Pons (tissue), 1 donor: ENCODE measurements at places on chromosomes 2 and 18.

DNA sequence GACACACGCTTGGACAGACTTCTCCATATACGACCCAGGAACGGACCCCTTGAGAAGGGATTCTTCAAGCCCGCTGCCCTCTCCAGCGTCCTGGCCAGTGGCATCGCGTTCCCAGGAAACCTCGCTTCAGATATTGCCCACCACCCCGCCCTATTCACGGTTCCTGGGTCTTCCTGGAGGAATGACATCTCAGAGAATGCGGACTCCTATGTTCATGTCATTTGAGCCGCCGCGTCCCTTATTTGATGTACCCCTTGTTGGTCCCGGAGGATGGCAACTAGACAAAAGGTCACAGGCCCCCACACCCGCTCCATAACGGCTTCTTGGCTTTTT lies 588 bp upstream of the CCDC93 start:
- no peak for DNase-seq

- no peak for DNase-seq
Measured at GRCh38 chr18:79476031-79476917, 80.5 kb downstream of the NFATC1 start.

DNA sequence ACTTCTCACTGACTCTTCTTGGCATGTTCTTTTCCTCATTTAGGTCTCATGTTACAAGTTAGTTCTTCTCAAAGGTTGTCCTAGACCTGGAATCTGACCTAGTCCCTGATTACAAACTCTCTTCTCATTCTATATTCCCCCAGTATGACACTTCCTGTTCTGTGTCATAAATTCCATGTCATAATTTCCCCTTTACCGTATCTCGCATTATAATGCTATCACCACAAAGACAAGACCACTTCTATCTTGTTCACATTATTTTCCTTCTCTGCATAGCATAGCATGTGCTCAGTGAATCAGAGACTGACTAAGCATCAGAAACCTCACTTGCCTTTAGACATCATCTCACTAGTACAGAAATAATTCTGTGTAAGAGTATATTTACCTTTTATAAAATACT lies 63.6 kb upstream of the CAVIN2 start:
- DNase-seq, result no peak

DNA sequence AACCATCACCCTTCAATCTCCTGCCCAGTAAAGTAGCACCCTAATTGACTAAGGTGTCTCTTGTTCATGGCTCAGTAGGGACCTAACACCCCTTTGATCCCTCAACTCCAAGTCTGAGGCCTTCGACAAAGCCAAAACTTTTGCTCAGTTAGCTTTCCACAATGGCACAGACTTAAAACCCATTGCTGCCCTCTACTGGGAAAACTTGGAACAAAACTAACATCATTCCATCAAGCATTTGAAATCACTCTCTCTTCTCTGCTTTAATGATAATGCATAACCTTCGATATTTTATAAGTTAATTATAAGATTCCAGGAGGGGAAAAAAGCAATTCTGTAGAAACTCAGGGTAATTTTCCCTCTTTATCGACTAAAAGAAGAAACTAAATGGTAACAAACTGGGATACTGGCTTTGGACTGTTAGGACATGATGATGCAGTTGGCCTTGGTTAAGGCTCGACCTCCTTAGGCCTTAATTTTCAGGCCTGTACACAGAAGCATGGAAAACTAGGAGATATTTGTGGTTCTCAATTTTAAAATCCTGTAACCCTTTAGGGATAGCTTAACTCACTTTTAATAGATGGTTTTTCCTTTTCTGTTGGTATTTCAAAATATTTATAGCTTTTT lies 127.8 kb downstream of the STK39 start:
- peak; percentile 79 for DNase-seq

DNA sequence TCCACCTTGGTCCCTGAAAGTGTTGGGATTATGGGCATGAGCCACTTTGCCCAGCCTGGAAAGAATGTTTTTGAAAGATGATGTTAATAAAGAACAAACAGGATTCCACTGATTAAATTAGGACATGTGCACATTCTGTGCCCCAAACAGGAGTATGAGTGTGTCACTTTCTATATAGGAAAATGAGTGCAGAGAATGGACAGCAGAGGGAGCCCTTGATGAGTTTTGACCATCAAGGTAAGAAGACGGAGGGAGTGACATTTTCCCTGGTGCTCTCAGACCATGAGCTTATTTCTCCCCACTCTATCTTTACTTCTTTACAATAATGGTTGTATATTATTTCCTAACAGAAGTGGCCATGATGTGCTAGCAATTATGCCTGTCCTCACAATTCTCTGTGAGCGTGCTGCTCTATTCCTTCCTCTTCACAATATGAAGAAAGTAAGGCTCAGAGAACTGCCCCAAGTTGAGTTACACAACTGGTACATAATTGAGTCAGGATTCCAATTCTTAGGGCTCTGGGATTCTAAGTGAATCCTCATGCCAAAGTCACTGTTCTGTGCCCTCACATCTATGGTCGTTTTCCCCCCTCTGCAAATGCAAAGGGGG lies 20.6 kb downstream of the RPL37A start:
- DNase-seq, result peak; percentile 91

GRCh38 chr2:18650221-18650620 lies 60.9 kb upstream of the NT5C1B start:
- DNase-seq, result no peak

GRCh38 chr2:8636041-8636491 lies 45.8 kb upstream of the ID2 start:
- DNase-seq, result no peak

DNA sequence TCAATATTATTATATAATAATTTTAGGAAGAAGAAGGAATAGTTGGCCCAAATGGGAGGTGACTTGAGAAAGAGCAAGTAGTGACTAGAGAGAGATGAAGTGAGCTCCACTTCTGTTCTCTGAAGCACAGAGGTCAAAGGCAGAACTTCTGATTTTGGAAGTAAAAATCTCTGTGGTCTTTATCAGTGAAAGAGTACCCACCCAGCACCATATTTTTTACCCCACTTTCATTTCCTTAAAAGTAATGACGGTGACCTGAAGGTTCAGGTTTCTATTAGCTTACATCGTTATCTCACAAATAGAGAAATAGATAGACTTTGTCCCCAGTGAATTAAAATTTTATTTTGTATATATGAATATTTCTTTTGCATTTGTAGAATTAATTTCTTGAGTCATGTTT lies 95.3 kb downstream of the CDH7 start:
- no peak for DNase-seq

GRCh38 chr2:8644605-8645175 lies 37.2 kb upstream of the ID2 start:
- no peak for DNase-seq

DNA sequence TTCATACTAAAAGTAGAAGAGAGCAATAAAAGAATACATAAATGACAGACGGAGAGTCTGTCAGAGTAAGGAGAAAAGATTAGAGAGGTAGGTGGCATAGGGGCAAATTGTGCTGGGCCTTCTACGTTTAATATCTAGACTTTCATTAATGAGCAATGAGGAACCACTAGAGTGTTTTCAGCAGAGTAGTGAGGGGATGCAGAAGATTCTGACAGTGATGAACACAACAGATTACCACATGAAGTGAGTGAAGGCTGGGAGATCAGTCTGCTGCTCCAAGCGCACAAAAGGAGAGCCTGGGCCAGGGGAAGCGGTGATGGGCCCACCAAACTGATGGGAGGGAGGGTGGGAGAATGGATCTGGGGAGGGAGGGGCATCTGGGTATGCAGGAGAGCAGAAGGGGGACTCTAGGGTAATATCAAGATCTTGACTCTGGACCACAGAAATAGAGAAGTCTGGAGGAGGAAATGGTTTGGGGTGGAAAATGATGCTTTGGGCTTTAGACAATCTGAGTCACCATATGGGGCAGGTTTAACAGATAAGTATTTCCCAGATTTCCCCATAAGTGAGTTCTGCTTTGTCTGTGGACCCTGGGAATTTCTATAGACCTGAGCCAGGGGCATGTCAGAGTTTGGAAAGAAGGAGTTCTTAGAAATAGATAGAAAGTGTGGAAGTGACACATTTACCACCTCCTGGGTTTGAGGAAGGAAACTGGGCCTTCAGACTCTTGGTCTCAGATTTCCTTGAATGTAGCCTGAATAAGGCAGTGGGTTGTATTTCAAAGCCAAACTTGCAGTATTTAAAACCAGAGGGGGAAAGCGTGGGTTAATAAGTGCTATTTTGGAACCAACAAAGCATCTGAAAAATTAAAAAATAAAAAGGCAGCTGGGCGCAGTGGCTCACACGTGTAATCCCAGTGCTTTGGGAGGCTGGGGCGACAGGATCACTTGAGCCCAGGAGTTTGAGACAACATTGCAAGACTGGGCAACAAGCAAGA lies 15.0 kb upstream of the IL1A start:
- peak; percentile 24 for DNase-seq

GRCh38 chr2:64295326-64296139 lies 151.3 kb upstream of the PELI1 start:
- no peak for DNase-seq
